Gastrocnemius medialis (tissue), 4 donors: ENCODE measurements at places on chromosomes 16 and 17. TPM values are rescaled to one million over a fixed set of nuclear protein-coding genes. Genes with fewer than 3 reads are reported as not detected.

Gene CYB5B
- 25.1 TPM for total RNA-seq

DNA sequence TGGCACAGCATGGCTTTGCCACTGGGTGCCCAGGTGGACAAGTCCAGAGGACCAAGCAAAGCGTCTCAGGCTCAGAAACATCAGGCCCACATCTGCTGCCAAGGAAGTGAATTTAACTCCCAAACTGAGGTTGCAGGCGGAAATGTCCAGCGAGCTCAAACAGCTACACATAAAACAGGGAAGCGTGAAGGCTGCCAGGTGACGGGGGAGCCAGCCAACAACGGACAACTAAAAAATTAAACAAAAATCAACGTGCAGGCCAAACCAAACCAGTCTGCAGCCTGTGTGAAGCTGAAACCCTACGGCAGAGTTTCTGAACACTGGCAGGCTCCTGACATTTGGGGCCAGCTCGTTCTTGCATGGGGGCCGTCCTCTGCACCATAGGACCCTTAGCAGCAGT is 2.5 kb downstream of the TK1 start:
- peaks cover 28% of the 10 kb centered on the region for H3K4me1 ChIP-seq
- H3K4me3 ChIP-seq = no peak overlapping the region
- no peaks in the 10 kb centered on the region for H3K36me3 ChIP-seq
- no peak overlapping the region for H3K27ac ChIP-seq
- no peak for DNase-seq

DNA sequence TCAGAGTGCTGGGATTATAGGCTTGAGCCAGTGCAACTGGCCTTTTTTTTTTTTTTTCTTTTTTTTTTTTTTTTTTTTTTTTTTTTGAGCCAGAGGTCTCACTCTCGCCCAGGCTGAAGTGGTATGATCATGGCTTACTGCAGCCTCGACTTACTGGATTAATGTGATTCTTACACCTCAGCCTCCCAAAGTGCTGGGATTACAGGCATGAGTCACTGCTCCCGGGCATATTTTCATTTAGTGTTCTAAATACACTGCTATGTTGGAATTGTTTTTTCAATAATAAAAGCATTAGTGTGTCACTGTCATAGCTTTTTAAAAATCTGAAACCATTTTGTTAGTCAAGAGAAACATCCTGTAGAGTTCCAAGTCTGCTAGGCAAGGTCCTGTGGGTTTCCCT is 40.3 kb downstream of the NDE1 start:
- DNase-seq = no peak
- no peaks in the 10 kb centered on the region for H3K36me3 ChIP-seq
- no peak overlapping the region for H3K27ac ChIP-seq
- peaks cover 8% of the 10 kb centered on the region for H3K4me1 ChIP-seq
- no peak overlapping the region for H3K4me3 ChIP-seq

- no peaks in the 10 kb centered on the region for H3K27me3 ChIP-seq
- peaks cover 4% of the 10 kb centered on the region for H3K36me3 ChIP-seq
- peak overlapping the region; percentile 3 for H3K27ac ChIP-seq
- peaks cover 23% of the 10 kb centered on the region for H3K4me1 ChIP-seq
These were observed 10.4 kb downstream of the GLYR1 start for GRCh38 chr16:4836727-4837126.

DNA sequence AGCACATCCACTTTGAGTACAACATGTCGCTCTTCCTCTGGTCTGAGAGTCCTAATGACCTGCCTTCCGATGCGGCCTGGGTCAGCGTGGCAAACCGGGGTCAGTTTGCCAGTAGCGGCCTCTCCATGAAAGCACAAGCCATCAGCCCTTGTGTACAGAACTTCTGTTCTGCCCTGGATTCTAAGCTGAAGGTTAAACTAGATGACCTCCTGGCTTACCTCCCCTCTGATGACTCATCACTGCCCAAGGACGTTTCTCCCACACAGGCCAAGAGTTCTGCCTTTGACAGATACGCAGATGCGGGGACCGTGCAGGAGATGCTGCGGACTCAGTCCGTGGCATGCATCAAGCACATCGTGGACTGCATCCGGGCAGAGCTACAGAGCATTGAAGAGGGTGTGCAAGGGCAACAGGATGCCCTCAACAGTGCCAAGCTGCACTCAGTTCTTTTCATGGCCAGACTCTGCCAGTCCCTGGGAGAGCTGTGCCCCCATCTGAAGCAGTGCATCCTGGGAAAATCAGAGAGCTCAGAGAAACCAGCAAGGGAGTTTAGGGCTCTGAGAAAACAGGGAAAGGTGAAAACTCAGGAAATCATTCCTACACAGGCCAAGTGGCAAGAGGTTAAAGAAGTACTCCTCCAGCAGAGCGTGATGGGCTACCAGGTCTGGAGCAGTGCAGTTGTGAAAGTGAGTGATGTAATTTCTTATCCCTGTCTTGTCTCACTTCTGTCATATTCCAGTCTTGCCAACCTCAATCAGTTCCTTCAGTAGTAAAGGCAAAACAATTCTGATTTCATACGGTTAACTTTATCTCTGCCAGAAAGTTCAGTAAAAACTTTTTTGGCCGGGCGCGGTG is 8.6 kb downstream of the COG1 start:
- DNase-seq = no peak
- no peak overlapping the region for H3K4me3 ChIP-seq
- peaks cover 2% of the 10 kb centered on the region for H3K36me3 ChIP-seq
- H3K27me3 ChIP-seq = no peaks in the 10 kb centered on the region
